ENCODE measurements at places on chromosomes 2 and 18.

DNA sequence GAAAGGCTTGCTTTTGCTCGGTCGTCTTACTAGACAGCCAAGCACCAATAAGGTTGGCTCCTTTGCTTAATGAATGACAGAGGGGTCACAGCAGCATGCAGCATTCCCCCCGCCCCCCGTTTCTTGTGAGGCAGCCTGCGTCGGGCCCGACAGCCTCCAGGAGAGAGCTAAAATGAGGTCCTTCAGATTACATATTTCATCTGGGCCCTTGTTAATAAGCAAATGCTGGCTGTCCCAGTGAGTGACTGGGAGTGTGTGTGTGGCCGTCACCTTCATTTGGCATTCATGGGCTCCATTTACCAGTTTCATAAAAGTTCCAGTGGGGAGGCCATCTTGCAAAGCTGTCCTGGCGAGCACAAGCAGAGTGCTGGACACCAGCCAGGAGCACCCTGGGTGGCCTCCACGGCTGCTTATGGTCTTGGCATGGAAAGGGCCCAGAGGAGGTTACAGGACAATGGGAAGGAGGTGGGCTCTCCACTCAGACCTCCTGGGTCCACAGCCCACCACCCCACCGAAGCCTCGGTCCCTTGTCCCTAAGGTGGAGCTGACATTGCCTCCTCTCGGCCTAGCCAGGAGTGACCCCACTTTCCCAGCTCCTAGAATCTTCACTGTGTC is 37.2 kb downstream of the ODC1 start:
- DNase-seq: no peak

DNA sequence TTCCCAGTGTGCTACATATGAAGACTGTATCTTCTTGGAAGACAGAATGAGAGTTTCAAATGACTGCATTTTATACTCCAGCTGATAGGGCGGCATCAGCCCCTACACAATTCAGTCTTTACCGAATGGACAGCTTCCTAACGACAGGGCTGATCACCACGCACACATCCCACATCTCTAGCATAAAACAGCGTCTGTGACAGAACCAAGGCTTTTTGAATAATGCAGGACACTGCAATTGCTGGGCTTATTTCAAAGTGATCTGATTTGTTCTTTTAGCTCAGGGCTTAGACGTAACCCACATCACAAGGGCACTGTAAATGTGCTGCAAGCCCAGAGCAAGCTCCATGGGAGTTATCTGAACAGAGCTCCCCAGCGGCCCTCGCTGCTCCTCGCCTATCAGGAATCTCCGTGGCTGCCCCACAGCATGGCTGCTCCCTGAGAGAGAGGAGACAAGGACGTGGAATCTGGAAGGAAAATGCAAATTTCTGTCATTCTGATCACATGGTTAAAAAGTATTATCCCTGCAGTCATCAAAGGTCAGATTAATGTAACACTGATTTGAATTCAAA is 158.5 kb upstream of the ALKAL2 start:
- no peak for DNase-seq

DNA sequence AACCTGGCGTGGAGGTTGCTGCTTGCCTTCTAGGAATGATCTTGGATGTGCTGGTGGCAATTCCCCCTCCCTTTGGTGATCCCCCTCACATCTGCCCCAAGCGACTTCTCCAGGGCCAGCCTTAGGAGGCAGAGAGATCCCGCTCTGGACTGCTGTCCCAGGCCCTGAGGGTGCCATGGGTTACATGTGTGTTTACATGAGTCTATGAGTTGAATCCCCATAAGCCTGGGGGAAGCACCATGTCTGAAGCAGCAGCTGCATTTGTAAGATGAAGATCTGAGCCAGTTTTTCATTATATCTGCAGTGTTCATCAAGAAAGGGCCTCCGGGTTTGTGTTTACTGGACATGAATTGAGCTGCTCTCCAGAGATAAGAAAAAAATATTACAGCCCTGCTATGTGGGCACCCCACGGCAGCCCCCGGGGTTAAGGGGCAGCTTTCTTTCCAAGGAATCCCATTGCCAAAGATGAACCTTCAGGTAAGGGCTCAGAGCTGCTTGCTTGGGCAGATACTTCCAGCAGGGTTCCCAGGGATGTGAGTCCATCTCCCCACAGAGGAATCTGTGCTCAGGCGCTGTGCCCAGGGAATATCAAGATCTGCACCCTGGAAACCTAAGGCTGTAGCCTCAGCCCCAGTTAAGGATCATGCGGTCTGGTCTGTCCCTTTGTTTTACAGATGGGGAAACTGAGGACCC is 46.0 kb downstream of the MRPS5 start:
- no peak for DNase-seq

GRCh38 chr2:157936406-157936805 is 60.3 kb upstream of the ACVR1 start:
- no peak for DNase-seq

- DNase-seq: no peak
These were observed 119.5 kb downstream of the RTP5 start for GRCh38 chr2:241989074-241989473.

GRCh38 chr2:44010266-44010665 is 14.5 kb upstream of the LRPPRC start:
- DNase-seq: no peak

- DNase-seq: no peak
These were observed 68.9 kb upstream of the BOD1L2 start for GRCh38 chr18:57077786-57078552.

DNA sequence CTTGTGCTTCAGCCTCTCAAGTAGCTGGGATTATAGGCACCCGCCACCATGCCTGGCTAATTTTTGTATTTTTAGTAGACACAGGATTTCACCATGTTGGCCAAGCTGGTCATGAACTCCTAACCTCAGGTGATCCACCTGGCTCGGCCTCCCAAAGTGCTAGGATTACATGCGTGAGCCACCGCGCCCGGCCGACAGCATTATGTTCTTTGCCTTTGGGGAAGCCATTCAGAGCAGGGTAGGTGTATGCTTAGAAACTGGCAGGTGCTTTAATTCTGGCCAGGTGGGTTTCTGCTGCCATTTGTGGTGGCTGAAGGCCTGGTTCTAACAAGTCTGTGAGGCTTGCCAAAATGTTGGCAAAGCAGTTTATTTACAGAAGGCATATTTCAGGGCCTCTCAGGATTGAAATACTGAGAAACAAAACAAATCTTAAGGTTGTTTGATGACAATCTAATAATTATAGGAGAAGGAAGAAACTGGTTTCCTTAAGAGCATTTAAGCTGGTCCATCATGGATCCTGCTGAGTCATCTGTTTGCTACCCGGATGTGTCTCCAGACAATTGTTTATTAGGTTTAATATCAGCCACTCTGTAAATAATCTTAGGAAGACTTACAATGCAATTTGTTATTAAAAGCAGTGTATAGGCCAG is 16.0 kb downstream of the SLC20A1 start:
- no peak for DNase-seq

DNA sequence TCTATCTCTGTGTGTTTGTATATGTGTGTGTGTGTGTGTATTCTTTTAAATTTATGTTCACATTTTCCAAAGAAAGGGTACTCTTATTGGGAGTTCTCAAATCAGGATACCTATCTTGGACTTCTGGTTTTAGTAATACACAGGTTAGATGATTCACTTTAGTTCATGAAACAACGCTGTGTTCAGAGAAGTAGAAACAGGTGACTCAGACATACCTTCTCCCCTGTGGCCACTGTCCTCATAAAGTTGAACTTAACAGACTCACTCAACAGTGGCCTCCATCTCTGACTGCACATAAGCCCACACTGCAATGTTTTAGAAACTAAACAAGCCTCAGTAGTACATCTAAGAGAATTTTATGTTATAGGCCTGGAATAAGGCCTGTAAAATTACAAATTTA is 566.6 kb upstream of the VRK2 start:
- no peak for DNase-seq

DNA sequence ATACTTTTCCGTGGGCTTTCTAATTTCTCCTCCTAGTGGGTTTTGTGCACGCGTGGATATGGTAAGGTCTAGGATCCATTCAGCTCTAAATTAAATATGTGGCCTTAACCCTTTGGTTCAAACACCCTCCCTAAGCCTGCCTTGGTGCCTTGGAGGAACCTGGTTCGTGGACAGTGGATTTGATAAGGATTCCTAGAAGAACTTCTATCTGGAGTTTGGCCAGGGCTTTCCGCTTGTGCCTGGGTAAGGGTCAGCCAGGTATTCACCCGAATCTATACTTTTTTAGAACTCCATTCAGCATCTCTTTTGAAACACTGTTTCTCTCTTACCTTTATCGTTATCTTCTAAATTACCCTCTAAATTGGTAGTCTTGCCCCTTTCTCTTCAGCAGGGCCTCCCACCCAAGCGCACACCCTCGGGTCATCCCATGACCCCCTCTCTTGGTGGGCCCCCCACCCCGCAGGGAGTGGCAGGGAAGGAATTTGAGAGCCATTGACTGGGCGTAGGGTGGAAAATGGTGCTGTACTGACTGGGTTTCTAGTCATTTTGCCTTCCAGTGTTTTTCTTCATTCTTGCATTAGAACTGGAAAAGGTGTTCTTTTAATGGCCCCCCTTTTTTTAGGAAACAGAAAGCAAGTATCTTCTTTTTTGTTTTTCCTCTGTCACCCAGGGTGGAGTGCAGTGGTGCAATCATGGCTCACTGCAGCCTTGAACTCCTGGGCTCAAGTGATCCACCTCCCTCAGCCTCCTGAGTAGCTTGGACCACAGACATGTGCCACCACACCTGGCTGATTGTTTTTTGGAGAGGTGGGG is 1.8 kb downstream of the SOCS6 start:
- DNase-seq: no peak

GRCh38 chr18:47990981-47991380 is 60.5 kb upstream of the SMAD2 start:
- no peak for DNase-seq

- DNase-seq: no peak
These were observed 24.0 kb upstream of the GALNT5 start for GRCh38 chr2:157233506-157233905.

DNA sequence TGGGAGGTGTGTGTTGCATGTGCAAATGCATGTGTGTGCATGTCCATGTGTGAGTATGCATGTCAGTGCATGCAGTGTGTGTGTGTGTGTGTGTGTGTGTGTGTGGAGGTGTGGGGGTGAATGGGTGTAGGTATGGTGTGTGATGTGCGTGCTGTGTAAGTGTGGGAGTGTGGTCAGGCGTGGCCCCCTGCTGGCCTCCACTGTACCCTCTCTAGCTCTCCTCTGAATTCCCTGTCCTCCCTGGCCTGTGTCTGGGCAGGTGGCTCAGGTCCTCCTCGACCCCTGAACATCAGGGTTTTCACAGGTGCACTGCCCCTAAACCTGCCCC is 230.2 kb downstream of the CELF4 start:
- DNase-seq: no peak

GRCh38 chr18:55124078-55124763 is 165.0 kb upstream of the CCDC68 start:
- no peak for DNase-seq

GRCh38 chr2:239000500-239001073 is 152.7 kb downstream of the TWIST2 start:
- no peak for DNase-seq

GRCh38 chr2:95023222-95023597 is 2.3 kb upstream of the MAL start:
- DNase-seq: no peak

GRCh38 chr2:175690113-175690837 is 311.8 kb downstream of the LNPK start:
- DNase-seq: no peak

DNA sequence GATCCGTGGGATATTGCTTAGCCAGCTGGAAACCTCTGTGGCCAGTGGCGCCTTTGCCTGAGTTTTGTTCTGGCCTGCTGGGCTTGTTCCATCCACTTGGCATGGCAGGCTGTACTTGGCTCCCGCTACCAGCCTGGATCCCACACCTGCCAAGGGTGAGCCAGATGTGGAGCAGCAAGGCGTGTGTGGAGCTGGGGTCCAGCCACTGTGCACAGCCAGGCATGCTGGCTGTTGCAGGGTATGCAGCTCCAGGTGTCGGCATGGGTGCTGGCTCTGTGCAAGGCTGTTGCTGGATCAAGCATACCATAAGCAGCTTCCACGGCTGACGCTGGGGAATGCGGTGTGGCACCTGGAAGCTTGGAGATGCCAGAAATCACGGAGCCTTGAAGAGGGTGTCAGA is 34.5 kb downstream of the PTPN4 start:
- DNase-seq: no peak

GRCh38 chr2:222707689-222708273 is 36.3 kb downstream of the MOGAT1 start:
- no peak for DNase-seq

DNA sequence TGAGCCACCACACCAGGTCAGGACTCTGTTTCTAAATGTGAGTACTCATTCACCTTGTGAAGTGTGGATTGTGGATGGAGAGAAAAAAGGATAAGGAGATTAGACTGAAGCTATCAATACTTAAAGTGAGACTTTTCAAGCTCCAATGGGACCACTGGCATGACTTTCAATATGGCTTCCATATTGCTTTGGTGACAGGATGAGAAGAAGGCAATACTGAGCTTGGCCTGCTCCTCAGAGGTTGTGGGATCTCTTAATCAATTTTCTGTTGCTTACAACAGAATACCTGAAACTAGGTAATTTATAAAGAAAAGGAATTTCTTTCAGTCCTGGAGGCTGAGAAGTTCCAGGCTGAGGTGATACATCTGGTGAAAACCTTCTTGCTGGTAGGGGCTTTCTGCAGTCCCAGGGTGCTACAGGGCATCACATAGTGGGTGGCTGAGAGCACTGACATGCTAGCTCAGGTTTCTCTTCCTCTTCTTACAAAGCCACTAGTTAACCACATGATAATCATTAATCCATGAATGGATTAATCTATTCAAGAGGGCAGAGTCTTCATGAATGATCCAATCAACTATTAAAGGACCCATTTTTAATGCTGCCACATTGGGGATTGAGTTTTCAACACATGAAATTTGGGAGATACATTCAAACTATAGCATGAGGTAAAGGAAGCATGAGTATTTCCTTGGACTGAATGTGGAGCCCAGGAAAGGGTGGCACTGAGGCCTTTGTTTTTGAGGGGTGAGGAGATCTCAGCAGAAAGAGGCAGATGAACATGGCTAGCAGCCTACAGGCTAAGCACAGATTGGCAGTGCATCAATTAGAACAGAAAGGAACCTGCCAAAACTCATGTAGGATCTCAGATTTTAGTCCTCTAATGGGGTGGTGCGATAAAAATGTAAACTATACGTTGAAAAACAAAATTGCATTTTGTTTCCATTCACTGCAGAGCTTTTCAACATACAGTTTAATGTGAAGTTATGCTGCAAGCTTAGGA is 274.5 kb downstream of the PIK3C3 start:
- DNase-seq: no peak

- no peak for DNase-seq
These were observed 229.9 kb downstream of the TTC32 start for GRCh38 chr2:19671916-19672315.

- DNase-seq: no peak
These were observed 1184.9 kb upstream of the CDH2 start for GRCh38 chr18:29361843-29362242.
